ENCODE measurements at places on chromosomes 5 and 9.
A peak's percentile ranks its signal among the peaks of the same experiment; 100 is the strongest.

- DNase-seq, result peak; percentile 77
Observed at GRCh38 chr5:78008356-78008967, 232.3 kb upstream of the TBCA start.

DNA sequence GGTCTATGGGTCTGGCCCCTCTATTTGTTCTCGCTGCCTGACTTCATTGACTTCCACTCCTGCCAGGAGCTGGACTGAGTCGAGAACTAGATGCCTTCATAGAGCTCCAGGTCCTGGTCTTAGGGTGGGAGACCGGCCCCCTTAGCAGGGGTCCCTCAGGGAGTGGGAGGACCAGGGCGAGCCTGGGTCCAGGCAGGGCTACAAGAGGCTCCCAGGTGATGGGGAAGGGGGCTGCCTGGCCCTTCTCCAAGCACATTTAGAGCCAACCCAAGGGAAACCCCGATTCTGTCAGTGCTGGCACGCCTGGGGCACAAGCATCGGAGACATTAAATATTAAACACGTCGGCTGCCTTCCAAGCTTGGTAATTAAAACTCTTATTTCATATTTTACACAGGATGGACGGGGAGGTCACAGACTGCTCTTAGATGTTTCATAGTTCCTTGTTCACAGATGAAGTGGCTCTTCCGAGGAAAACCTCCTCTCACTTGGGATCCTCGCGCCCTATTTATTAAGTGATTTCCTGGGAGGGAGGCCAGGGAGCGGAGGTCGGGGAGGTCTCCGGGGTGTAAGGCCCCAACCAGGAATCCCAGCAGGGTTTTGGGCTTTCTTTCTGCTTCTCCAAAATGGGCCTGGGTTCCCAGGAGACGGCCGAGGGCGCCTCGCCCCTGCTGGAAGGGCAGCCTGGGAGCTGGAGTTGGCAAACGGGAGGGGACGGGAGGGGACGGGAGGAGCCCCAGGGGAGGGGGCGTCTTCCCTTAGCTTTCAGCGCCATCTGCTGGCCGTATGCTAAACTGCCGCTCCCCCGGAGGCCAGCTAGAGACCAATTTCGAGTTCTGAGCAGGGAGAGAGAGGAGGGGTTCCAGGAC lies 23.4 kb upstream of the ZBTB43 start:
- DNase-seq, result peak; percentile 79

GRCh38 chr5:132070460-132071337 lies 2.9 kb upstream of the CSF2 start:
- peak; percentile 32 for DNase-seq

DNA sequence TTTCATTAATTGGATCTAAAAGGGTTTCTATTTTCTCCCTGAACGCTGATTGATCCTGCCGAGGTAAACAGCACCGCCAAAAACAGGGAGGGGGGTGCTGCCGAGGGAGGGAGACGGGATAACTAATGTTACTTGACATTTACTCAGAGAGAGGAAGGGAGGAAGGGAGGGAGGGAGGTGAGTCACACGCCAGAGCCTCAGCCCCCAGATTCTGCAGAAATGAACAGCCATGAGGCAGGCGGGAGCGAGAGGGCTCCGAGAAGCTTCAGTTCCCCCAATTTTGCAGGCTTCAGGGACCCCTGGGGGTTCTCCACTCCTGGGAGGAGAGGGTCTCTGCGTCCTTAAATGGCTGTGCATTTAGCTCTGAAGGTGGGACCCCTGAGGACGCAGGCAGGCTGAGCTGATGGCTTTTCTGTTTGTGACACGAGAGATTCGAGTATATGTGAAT lies 59.1 kb upstream of the IER5L start:
- DNase-seq, result peak; percentile 24

DNA sequence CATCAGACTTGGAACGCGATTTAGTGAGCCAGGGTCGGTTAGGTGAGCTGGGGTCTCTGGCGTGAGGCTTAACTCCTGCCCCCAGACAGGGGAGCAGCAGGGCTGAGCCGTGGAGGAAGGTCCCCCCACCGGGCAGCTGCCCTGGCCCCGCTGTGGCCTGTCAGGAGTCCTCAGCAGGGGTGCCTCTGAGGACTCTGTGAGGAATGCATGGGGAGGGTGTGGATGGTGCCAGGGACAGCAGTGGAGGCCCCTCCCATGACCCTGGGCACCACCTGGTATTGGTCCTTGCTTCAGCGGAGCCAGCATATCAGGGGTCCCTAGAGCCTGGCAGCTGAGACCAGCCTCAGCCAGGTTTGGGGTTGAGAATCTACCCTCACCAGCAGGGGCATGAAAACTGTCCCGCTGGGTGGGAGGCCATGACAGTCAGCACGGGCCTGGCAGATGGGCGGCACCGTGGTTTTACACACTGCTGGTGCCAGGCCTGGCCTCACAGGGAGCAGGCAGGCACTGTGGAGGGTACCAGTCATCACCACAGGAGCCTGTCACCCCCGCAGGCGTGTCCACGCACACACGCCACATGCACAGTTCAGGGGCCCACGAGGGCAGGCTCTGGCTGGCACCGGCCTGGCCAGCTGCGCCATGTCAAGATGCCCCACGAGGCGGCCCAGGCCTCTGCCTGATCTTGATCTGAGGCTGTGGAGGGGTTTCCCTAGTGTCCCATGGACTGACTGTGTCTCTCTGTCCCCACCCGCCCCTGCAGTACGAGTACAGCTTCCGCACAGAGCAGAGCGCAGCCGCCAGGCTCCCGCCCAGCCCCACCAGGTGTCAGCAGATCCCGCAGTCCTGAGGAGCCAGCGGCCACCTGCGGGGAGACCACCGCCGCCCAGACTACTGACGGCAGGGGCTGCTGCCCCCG lies 111.1 kb upstream of the LMX1B start:
- no peak for DNase-seq
